ENCODE measurements at places on chromosomes 2 and 18.

DNA sequence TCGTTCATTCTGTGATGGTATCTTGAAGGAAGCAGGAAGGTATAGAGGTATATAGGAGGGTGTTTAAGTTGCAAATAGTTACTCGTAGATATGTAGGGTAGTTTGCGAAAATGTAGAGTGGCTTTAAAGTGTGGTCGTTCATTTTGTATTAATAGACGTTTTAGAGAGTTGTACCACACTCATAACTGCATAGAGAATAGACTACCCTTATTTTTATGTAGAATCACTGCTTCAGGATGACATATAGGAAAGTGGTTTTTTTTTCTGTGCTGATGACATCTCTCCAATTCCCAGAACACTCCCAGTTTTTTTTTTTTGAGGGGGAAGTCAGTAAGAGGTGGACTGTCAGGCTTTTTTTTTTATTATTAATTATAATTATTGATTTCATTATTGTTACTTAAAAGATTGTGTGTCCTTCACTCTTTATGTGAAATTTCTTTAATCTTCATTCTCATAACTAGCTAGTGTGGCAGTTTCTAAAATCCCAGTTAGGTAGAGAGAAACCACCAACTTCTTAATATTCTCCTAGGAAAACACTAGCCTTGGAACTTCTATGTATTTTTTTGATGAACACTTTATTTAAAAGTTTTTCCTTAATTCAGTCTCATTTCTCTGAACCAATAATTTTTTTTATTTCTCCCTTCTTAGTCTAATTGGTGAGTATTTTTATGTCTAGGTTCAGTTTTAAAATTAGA, 1.5 kb downstream of the ACTR3 start:
- peak; percentile 33 for DNase-seq

- peak; percentile 35 for DNase-seq
These were observed 1.3 kb upstream of the ACKR3 start for GRCh38 chr2:236568068-236568921.

DNA sequence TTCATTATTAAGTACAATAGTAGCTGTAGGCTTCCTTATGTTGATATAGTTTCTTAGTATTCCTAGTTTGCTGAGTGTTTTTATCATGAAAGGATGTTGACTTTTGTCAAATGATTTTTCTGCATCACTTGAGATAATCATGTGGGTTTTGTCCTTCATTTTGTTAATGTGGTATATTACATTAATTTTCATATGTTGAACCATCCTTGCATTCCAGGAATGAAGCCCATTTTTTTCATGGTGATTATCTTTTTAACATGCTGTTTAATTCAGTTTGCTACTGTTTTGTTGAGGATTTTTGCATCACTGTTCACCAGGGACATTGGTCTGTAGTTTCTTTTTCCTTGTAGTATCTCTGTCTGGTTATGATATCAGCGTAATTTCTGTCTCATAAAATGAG, 82.9 kb upstream of the CNGA3 start:
- DNase-seq = no peak

DNA sequence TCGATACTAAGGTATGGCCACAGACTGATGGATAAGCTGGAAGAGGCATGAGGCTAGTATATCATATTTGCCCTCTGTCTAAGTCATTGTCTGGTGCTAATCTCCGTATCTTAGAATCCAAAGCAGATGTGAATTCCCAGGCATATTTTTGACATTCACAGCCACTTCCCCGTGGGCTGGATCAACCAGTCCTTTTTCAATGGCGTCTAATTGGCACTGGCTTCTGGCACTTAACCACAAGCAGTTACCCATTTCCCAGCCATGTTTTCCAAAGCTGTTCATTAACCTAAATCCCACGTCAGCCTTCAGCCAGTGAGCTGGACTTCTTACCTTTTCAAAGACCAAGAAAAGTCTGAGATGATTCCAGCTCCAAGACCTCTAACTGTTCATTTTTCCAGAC, 20.7 kb upstream of the ZNF407 start:
- no peak for DNase-seq

GRCh38 chr2:176914371-176914770, 298.2 kb upstream of the HNRNPA3 start:
- no peak for DNase-seq

DNA sequence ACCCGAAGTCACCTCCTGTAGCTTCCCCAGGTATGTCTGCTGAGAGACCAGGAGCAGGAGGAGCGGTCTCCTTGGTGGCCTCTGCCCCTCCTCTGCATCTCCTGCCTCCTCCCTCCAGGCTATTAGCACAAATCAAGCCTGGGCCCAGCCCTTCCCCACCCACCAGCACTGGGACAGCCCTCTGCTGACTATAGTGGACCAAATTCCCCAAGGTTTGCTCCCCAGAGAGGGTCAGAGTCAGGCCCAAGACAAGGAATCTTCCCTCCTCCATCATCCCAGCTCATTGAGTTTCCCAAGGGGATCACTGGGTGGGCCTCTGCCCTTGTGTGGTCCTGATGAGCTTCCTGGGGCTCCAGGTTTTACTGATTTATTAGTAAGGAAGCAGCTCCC, 62.1 kb downstream of the EMILIN2 start:
- DNase-seq = no peak

- no peak for DNase-seq
These were observed 816 bp downstream of the CDH2 start for GRCh38 chr18:28175930-28176697.

GRCh38 chr2:98142106-98142791, 55.3 kb downstream of the VWA3B start:
- DNase-seq = no peak

Data from kidney capillary endothelial cell (primary cell).